CD4-positive, alpha-beta T cell treated with Interleukin-17A for 1 hour (primary cell): ENCODE measurements at places on chromosomes 5 and 9.

DNA sequence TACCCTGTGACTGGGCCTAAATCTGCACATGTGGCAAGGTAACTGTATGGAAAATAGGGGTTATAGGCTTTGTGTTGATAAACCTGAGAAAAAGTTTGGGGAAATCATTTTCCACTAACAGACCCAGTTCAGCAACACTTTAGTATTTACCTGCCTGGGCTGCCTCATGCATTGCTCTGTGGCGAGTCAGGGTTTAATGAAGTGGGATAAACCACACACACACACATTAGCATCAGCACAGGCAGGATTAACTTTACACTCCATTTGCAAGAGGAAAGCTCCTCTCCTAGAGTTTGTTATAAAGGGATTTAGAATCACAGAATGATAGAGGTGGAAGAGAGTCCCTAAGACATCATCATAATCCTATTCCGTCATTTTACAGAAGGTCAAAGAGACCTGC lies 20.0 kb upstream of the ZCCHC7 start:
- DNase-seq: no peak

DNA sequence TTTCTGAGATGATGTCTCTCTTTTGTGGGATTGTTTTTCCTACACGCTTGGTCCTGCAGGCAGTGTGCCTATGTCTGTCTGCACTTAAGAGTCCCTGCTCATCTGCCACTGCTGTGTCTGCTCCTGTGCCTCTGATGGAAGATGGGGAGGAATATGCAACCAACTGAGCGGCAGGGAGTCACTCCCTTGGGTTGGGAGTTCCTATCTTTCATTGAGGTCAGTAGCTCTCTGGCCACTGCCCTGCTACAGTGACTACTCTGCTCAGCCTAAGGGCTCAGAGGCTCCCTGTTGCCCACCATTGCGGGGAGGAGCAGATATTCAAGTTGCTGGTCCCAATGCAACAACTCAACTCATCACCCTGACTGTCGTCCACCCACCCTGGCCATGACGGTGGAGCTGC lies 13.4 kb upstream of the FAM163B start:
- DNase-seq: no peak

GRCh38 chr9:137647096-137647714 lies 28.4 kb downstream of the EHMT1 start:
- DNase-seq: no peak

- no peak for DNase-seq
These were observed 314.2 kb downstream of the ARHGAP26 start for GRCh38 chr5:143084407-143084806.

GRCh38 chr5:157362012-157362411 lies 96.1 kb downstream of the CYFIP2 start:
- no peak for DNase-seq

DNA sequence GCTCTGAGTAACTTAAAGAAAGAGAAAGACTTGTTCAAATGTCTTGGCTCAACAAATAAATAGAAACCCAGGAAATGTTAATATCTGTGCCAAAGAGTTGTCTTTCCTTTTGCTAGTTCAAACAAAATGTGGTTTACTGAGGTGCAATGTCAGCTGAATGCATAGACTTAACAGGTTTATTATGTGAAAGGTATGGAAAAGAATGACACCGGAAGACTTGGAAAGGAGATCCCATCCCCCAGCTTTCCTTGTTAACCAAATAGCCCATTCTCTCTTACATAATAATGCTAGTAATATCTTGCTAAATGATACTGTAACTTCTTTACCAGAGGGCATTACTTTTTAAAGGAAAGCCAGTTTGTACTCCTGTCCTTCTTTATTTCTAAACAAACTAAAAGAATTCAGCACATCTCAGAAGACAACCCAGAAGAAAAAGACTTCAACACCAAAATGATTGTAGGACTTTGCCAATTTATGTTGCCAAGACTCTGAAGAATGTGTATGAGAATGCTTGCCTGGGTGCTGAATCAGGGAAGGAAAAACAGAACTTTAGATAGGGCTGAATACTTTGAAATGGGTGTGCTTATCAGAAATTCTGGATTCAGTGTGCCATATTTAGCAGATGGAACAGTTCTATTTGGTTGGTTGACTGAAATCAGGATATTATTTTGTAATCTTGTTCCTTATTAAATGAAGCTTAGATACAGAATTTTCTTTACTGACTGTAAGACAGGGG lies 344.1 kb downstream of the TMEM38B start:
- DNase-seq: no peak

DNA sequence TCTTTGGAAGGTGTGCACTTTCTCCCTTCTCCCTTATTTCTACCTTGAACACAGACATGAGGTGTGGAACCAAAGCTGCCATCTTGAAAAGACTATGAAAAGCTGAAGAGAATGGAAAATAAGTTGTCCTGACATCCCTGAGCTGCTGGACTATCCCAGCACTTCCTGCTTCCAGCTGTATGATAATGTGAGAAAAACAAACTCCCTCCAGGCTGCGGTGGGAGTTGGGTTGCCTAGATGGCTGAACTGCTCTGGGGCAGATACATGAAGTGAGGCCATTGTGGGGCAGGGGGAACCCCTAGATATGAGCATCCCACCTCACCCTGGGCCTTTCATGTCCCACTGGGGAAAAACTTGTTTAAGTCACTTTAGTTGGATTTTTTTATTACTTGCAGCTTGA lies 82.4 kb downstream of the BOD1 start:
- no peak for DNase-seq

DNA sequence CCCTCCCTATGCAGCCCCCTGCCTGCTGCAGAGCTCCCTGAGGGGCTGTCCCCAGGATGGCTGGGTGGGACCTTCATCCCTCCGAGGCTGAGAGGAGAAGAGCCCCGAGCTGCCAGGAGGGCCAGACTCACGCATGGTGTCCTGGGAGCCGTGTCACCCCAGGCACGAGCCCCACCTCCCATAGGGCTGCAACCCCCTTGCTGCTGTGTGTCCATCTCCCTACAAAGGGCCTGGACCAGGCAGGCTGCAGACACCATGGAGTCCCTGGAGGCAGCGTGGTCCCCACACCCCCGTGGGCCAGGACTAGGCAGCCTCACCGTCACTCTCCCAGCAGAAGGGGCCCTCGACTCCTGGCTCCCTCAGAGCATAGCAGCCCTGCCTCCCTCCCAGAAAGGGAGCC lies 11.2 kb upstream of the SEC16A start:
- DNase-seq: no peak
